Pancreas (tissue), 10 donors: ENCODE measurements at places on chromosomes 5 and 9. TPM values are rescaled to one million over a fixed set of nuclear protein-coding genes. Genes with fewer than 3 reads are reported as not detected.
A peak's percentile ranks its signal among the peaks of the same experiment; 100 is the strongest.

GRCh38 chr9:115952430-115953292, 200.9 kb upstream of the PAPPA start:
- no peak overlapping the region for H3K27ac ChIP-seq
- H3K4me3 ChIP-seq = no peak overlapping the region
- no peaks in the 10 kb centered on the region for H3K36me3 ChIP-seq
- H3K27me3 ChIP-seq = no peaks in the 10 kb centered on the region
- no peak for DNase-seq

DNA sequence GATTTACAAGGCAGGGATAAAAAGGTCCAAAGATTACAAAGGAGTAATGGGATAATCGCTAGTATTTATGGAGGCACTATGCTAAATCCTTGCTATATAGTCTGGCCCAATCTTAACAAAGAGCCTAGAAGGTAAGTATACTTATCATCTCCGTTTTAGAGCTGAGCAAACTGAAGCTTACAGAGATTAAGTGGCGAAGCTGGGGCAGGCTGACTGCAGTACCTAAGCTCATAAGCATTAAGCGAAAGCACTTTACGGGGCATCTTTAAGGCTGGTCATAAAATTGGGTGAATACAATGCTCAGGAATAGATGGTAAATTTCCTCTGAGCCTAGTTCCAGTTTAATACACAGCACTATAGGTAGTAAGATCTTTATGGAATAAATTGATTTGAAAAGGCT, 30.0 kb upstream of the ZNF366 start:
- H3K27me3 ChIP-seq = no peaks in the 10 kb centered on the region
- H3K4me3 ChIP-seq = no peak overlapping the region
- no peak overlapping the region for H3K27ac ChIP-seq
- no peaks in the 10 kb centered on the region for H3K36me3 ChIP-seq
- H3K4me1 ChIP-seq = no peaks in the 10 kb centered on the region

- no peak for DNase-seq
- H3K27ac ChIP-seq = peak overlapping the region; percentile 99
- no peaks in the 10 kb centered on the region for H3K36me3 ChIP-seq
- H3K4me1 ChIP-seq = peaks cover 16% of the 10 kb centered on the region
- no peaks in the 10 kb centered on the region for H3K27me3 ChIP-seq
These were observed 2.3 kb downstream of the DENND4C start for GRCh38 chr9:19232823-19233194.

- H3K4me1 ChIP-seq = no peaks in the 10 kb centered on the region
- no peak for DNase-seq
- H3K36me3 ChIP-seq = no peaks in the 10 kb centered on the region
- no peaks in the 10 kb centered on the region for H3K27me3 ChIP-seq
These were observed 142.9 kb upstream of the SLC30A5 start for GRCh38 chr5:68950930-68951329.

- no peaks in the 10 kb centered on the region for H3K36me3 ChIP-seq
- DNase-seq = no peak
- no peaks in the 10 kb centered on the region for H3K27me3 ChIP-seq
- H3K4me3 ChIP-seq = no peak overlapping the region
These were observed 29.3 kb upstream of the SPDL1 start for GRCh38 chr5:169554251-169554650.

Gene NUTM2F
- 0.07 TPM for polyA plus RNA-seq

DNA sequence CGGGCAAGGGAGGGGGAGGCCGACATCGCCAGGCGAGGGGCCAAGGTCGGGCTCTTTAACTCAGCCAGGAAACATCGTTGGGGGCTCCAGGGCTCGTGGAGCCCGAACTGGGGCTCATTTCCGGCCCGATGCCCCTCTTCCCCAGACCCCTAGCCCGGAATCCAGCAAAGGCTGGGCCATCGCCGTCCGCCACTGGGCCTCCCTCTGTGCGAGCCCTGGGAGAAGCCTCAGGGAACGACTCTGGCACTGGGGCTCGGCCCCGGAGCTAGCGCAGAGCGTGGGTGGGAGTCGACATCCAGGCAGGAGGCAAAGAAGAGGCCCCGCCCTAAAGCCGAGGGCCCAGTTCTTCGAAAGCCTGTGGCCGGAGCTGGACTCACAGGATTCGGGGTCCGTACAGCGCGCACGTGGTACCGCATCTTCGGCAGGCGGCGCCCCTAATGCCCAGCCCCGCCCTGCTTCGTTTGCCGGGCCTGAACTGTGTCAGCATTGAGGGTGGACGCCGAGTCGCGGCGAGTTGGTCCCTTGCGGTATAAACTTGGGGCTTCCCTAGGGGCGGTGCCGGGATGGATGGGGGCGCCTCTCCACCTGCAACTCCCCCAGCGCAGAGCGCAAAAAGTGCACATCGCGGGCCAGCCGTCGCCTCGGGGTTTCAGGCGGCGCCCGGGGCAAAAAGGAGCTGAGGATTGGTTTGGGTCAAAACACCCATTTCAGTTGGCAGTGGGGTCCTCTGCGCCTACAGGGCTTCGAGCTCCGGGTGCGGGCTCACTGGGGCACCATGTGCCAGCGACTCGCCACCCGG, 3.6 kb upstream of the PAX5 start:
- H3K4me1 ChIP-seq = peaks cover 8% of the 10 kb centered on the region
- H3K27ac ChIP-seq = no peak overlapping the region
- no peaks in the 10 kb centered on the region for H3K36me3 ChIP-seq
- H3K27me3 ChIP-seq = peaks cover 10% of the 10 kb centered on the region
- DNase-seq = peak; percentile 62

- no peaks in the 10 kb centered on the region for H3K27me3 ChIP-seq
- H3K4me1 ChIP-seq = no peaks in the 10 kb centered on the region
- no peak for DNase-seq
These were observed 85.1 kb downstream of the FGF1 start for GRCh38 chr5:142600611-142601358.

DNA sequence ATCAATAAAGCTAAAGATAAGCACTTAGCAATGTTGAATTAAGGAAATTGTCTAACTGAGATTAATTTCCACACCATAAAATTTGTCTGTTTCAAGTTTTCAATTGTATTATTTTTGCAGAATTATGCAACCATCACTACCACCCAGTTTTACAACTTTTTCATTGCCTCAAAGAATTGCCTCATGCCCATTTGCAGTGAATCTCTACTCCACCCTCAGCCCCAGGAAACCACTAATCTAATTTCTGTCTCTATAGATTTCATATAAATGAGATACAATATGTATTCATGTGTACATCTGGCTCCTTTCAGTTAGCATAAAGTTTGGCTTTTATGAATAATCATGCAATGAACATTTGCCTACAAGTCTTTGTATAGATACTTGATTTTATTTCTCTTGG, 72.9 kb downstream of the PTCD2 start:
- no peak overlapping the region for H3K4me3 ChIP-seq
- peaks cover 3% of the 10 kb centered on the region for H3K4me1 ChIP-seq
- DNase-seq = no peak
- no peak overlapping the region for H3K27ac ChIP-seq

DNA sequence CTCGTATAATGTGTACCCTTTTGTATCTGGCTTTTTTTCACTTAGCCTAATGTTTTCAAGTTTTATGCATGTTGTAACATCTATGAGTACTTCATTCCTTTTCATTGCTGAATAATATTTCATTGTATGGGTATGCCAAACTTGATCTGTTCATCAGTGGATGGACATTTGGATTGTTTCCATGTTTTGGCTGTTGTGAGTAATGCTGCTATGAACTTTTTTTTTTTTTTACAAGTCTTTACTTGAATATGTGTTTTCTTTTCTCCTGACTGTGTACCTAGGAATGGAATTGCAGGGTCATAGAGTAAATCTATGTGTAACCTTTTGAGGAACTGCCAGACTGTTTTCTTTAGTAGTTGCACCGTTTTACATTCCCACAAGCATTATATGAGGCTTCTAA, 52.4 kb downstream of the MTREX start:
- no peaks in the 10 kb centered on the region for H3K4me1 ChIP-seq
- peaks cover 19% of the 10 kb centered on the region for H3K36me3 ChIP-seq
